ENCODE measurements at places on chromosomes 6 and 20. TPM values are rescaled to one million over a fixed set of nuclear protein-coding genes. Genes with fewer than 3 reads are reported as not detected.
A peak's percentile ranks its signal among the peaks of the same experiment; 100 is the strongest.

OLIG3 gene
- total RNA-seq = not detected

EBF4 gene
- total RNA-seq = 10.2 TPM

UNC93A gene
- total RNA-seq = not detected

THBS2 gene
- total RNA-seq = 33.4 TPM

ELOVL2 gene
- total RNA-seq = 0.79 TPM

UST gene
- total RNA-seq = 4.2 TPM

ENPP1 gene
- 6.5 TPM for total RNA-seq

CNR1 gene
- total RNA-seq = 4.8 TPM

AIG1 gene
- 57.3 TPM for total RNA-seq

GRCh38 chr6:84976526-84977362 is 212.3 kb upstream of the TBX18 start:
- DNase-seq = peak; percentile 20

- DNase-seq = no peak
These were observed 293.1 kb upstream of the KCNQ5 start for GRCh38 chr6:72328775-72329174.

GRCh38 chr6:119966484-119966883 is 616.9 kb upstream of the MAN1A1 start:
- no peak for DNase-seq

DNA sequence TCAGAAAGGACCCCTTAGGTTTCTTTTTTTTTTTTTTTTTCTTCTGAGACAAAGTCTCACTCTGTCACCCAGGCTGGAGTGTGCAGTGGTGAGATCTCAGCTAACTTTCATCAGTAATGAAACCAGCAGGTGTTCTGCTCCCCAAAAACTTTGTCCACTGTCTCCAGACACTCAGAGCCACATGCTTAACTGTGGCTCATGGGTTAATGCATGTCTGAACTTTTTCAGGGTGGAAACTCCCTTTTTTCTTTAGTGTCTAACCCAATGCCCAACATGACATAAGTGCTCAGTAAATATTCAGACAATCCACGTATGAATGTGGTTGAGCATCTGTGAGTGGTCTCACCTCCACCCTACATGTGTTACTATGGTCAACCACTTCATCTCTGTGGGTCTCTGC is 45.4 kb downstream of the MYB start:
- no peak for DNase-seq

DNA sequence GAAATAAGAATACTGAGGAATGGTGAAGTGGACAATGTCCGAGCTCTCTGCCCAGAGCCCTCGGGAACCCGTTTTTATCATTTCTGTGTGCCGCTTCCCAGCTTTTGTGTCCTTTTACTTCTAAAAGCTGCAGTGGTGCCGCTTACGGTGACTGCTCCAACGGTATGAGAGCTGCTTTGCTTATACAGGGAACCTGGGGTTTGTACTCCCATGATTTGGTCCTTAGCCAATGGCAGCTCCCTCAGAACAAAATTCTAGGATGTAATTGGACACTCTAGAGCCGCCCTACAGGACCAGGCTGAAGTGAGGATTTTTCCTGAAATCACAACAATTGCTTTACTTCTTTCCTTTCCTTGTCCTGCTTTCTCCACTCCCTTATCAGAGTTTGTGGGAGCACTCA is 24.2 kb upstream of the PCSK2 start:
- DNase-seq = peak; percentile 66

- DNase-seq = no peak
These were observed 205.6 kb downstream of the ALDH8A1 start for GRCh38 chr6:134744301-134744700.

- DNase-seq = no peak
These were observed 97.5 kb downstream of the ERMARD start for GRCh38 chr6:169848946-169849345.

DNA sequence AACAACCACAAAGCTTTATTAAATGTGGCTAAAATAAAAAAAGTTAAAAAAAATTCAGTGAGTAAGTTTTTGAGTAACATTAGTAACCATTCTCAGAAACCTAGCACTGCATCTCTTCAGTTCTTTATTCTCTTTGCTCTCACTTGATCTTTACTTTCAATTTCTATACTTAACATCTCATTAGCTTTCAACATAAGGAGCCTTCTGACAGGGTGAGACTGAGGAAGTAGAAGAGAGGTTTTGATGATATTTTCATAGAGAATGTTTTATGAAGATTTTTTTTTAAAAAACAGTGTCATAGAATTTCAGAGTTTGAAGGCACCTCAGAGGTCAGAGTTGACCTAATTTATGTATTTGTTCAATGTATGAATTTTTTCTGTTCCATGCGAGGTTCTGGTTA is 60.8 kb downstream of the FAM83B start:
- no peak for DNase-seq

DNA sequence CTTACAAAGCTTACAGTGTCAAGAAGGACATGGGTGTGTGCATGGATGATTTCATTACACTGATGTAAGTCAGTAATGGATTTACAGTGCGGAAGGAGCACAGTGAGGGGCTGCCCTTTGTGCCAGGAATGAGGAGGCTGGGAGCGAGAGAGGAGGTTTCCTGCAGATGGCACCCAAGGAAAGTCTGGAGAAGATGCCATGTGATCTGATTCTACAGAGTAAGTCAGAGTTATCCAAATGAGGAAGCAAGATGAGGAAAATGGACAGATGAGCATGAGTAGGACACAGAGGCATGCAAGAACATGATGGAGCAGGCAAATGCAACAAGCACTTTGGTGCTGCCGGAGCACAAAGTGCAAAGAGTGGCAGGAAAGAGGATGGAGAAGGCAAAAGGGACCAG is 29.7 kb downstream of the MAP7 start:
- no peak for DNase-seq

DNA sequence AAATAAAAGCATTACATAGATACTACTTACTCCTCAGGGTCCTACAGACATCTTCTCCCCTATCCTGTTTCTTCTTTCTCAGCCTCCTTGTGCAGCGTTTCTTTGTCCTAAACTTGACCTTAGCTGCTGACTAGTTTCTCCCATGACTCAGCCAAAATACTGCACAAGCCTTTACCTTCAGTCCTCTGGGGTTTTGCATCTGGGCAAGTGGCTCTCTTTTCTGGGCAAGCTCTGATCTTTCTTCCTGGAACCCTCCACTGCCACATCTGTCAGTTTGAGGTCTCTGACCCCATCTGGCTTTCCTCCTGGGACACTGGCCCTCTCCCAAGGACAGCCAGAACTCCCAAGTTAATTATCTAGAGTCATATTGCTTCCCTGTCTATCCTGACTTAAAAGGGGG is 838.4 kb downstream of the DHX35 start:
- DNase-seq = peak; percentile 20

- no peak for DNase-seq
These were observed 268.2 kb downstream of the SYNE1 start for GRCh38 chr6:152368751-152369624.

GRCh38 chr6:136127873-136128272 is 122.2 kb downstream of the MTFR2 start:
- peak; percentile 80 for DNase-seq

DNA sequence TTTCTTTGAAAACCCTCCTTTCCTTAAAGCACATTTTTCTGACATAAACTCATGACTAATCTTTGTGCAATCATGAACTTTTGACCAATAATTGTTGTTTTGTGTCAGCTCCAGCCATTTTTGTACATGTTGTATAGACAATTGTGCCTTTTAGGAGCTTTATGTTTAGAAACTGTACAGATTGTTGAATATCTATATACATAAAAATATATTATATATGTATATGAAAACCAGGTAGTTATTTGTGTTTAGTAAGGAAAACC is 125.7 kb upstream of the EDN1 start:
- DNase-seq = no peak

GRCh38 chr20:42352096-42352495 is 733.9 kb upstream of the CHD6 start:
- no peak for DNase-seq

- DNase-seq = no peak
These were observed 85.7 kb downstream of the RFPL4B start for GRCh38 chr6:112432853-112433252.

DNA sequence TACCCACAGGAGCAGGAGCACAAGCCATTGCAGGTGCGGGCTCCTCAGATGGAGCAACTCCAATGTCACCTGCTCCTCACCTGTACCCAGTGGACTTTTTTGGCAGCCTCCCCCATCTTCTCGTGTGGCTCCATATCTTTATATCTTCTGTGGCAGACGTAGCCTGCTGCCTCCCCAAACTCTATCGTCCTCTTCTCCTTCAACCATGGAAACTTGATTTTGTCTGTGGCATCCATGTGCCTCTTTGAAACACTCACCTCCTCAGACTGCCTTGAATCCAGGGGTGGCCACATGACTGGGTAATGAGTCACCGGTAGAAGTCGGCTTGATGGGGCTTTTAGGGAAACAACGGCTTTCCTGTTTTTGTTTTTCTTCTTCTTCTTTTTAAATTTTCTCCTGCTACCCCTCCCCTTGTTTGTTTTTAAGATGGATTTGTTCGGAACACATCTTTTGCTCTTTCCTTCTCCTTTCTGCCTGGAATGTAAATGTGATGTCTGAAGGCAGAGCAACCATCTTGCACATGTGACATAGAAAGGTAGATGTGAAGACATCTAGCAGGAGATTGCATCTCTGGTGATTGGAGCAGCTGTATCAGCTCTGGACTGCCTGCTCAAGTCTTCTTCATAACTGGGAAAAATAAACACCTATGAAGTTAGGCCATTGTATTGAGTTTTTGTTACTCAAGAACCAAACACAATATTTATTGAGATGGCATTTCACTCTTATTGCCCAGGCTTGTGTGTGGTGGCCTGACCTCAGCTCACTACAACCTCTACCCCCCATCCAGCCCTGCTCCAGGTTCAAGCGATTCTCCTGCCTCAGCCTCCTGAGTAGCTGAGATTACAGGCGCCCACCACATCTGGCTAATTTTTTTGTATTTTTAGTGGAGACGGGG is 69.9 kb upstream of the DDR1 start:
- no peak for DNase-seq

DNA sequence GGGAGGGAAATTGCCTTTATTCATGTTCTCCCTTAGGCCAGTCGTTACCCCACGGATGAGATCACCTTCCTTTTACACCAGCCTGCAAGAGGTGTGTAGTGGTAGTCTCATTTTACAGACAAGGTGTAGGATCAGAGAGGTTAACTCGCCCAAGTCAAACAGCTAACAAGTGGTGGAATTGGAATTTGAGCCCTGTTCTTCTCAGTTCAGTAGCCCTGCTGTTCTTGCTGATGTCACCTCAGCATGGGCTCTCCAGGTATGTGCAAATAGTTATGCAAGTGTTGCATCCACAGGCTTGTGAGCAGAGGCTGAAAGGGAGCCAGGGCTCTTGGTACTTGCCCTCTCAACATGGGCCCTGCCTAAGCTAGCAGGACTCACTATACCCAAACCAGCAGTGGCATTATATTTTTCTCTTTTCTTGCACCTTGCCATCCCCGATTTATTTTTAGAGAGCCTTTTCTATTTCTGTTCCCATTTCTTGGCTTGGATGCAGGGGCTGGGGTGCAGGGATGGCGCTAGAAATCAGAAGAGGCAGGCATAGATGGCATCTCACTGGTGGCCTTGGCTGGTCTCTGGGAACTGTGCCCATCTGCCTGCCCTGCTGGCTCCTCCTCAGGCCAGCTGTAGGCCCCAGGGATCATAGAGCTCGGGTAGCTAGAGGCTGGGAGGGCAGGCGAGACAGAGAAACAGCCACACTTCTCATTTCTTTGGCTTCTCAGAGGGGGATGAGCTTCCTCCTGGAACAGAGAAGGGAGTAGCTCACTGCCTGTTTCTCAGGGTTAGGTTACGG is 18.2 kb downstream of the PPARD start:
- no peak for DNase-seq

GRCh38 chr6:37657112-37657886 is 40.4 kb downstream of the MDGA1 start:
- no peak for DNase-seq

DNA sequence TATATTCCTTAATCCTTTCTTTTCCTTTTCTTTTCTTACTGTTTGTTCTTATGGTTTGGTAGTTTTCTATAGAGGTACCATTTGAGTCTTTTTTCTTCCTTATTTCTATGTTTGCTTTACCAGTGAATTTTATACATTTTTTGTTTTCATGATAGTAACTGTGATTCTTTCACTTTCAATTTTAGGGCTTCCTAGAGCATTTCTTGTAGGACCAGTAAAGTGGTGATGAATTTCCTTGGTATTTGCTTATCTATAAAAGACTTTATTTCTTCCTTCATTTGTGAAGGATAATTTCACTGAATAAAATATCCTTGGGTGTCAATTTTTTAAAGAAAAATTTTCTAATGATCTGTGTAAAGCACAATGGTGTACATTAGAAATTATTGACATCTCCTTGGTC is 637.4 kb downstream of the CD109 start:
- no peak for DNase-seq

- DNase-seq = no peak
These were observed 6.7 kb downstream of the KCNK15 start for GRCh38 chr20:44752099-44752931.

GRCh38 chr6:128311944-128312570 is 208.3 kb downstream of the PTPRK start:
- DNase-seq = no peak

DNA sequence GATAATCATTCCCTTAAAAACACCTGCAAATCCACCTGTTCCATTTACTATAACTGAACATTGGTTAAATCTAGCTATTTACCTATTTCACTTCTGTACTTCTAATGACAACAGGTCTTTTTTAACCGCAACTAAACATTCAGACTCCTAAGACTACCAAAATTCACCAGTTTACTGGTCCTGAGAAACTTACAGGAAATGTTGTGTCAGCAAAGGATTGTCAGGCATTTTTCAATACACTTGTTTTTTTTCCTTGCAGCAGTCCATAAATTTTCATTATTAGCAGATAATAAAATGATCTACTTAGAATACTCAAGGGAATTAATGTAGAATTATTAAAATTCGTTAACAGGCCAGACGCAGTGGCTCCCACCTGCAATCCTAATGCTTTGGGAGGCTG is 5.3 kb downstream of the ZUP1 start:
- no peak for DNase-seq

DNA sequence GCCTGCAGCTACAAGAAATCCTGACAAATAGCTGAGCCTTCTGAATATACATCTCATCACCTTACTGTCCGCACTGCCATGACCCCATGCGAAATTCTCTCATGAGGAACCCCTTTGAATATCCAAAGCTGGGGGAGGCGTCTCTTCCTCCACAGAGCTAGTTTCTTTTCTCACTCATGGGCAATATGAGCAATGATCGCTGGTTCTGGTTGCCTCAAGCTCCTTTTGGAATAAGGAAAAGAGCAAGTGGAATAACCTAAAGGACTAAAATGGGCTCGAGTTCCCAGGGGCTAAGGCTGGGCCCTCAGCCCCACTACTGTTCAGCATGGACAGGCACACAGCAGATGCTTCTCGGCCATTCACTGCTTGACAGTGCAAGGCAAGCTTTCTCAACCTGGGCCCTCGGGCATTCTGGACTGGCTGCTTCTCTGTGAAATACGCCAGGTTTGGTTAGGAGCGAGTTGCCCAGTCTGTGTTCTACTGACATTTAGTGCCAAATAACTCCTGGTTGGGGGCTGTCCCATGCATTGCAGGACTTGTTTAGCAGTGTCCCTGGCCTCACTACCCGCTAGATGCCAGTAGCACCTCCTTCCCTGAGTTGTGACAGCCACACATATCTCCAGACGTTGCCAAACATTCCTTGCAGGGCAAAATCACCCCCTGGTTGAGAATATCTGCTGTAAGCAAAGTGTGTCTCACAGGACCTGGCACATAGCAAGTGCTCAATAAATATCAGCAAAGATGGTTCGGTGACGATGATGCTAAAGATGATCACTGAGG is 156.8 kb downstream of the CEBPB start:
- DNase-seq = no peak

- no peak for DNase-seq
These were observed 41.0 kb downstream of the CYP24A1 start for GRCh38 chr20:54132612-54133433.

GRCh38 chr6:7050872-7051779 is 56.6 kb upstream of the RREB1 start:
- peak; percentile 89 for DNase-seq

All from kidney (tissue), 22 donors.